ENCODE measurements at places on chromosomes 12 and 14. TPM values are rescaled to one million over a fixed set of nuclear protein-coding genes. Genes with fewer than 3 reads are reported as not detected.

- DNase-seq = no peak
- H3K4me1 ChIP-seq = peaks cover 23% of the 10 kb centered on the region
- peaks cover 50% of the 10 kb centered on the region for H3K36me3 ChIP-seq
- H3K4me3 ChIP-seq = no peak overlapping the region
- H3K27me3 ChIP-seq = no peaks in the 10 kb centered on the region
These were observed 68.5 kb upstream of the FUT8 start for GRCh38 chr14:65344011-65344410.

DNA sequence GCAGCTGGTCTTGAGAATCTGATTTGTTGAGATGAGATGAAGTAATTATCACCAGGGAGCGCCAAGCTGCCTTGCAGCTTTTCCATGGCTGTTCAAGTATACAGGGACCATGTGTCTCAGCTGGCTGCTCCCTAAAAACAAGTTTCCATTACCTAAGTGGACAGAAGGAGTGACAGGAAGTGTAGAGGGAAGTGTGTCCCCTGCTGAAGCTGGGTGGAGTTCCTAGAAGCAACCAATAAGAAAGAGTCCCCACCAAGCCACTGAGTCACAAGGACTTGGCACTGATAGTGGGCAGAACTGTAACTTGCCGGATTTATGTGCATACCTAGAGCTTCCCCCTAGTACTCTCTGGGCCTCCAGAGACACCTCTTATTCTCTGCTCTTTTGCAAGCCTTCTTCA lies 1.5 kb upstream of the GPX2 start:
- H3K27ac ChIP-seq = peak overlapping the region; percentile 50
- H3K36me3 ChIP-seq = peaks cover 17% of the 10 kb centered on the region
- no peak for DNase-seq
- no peaks in the 10 kb centered on the region for H3K27me3 ChIP-seq
- H3K4me1 ChIP-seq = peaks cover 36% of the 10 kb centered on the region
- no peak overlapping the region for H3K4me3 ChIP-seq

GRCh38 chr12:127515941-127516340 lies 751.0 kb upstream of the TMEM132C start:
- no peak for DNase-seq
- H3K4me3 ChIP-seq = no peak overlapping the region
- H3K4me1 ChIP-seq = no peaks in the 10 kb centered on the region
- no peaks in the 10 kb centered on the region for H3K36me3 ChIP-seq
- H3K27me3 ChIP-seq = no peaks in the 10 kb centered on the region
- no peak overlapping the region for H3K27ac ChIP-seq

GRCh38 chr12:53057816-53058500 lies 8.1 kb downstream of the TNS2 start:
- H3K27me3 ChIP-seq = no peaks in the 10 kb centered on the region
- H3K4me3 ChIP-seq = no peak overlapping the region
- no peak overlapping the region for H3K27ac ChIP-seq
- H3K4me1 ChIP-seq = peaks cover 5% of the 10 kb centered on the region

GRCh38 chr12:106049105-106049504 lies 89.6 kb downstream of the NUAK1 start:
- DNase-seq = no peak
- no peaks in the 10 kb centered on the region for H3K36me3 ChIP-seq
- no peak overlapping the region for H3K4me3 ChIP-seq
- peaks cover 37% of the 10 kb centered on the region for H3K27me3 ChIP-seq
- no peaks in the 10 kb centered on the region for H3K4me1 ChIP-seq

- peak; percentile 44 for DNase-seq
- H3K27ac ChIP-seq = no peak overlapping the region
- H3K36me3 ChIP-seq = no peaks in the 10 kb centered on the region
- H3K27me3 ChIP-seq = peaks cover 20% of the 10 kb centered on the region
- no peak overlapping the region for H3K4me3 ChIP-seq
- no peaks in the 10 kb centered on the region for H3K4me1 ChIP-seq
These were observed 114.3 kb downstream of the KSR2 start for GRCh38 chr12:117854339-117855012.

GRCh38 chr12:64663015-64663414 lies 52.7 kb downstream of the RASSF3 start:
- no peaks in the 10 kb centered on the region for H3K27me3 ChIP-seq
- DNase-seq = no peak
- H3K27ac ChIP-seq = no peak overlapping the region

- no peak overlapping the region for H3K4me3 ChIP-seq
- no peak for DNase-seq
- no peak overlapping the region for H3K27ac ChIP-seq
- H3K4me1 ChIP-seq = no peaks in the 10 kb centered on the region
- H3K36me3 ChIP-seq = peaks cover 1% of the 10 kb centered on the region
These were observed 267.6 kb downstream of the DUSP6 start for GRCh38 chr12:89084751-89085150.

SLC11A2 gene
- total RNA-seq = 27.3 TPM

CAMKK2 gene
- 38.6 TPM for total RNA-seq

BTBD6 gene
- 33.9 TPM for total RNA-seq

CLEC9A gene
- total RNA-seq = not detected

SOAT2 gene
- 3.8 TPM for total RNA-seq

PNP gene
- total RNA-seq = 230 TPM
